ENCODE measurements at places on chromosomes 2 and 18.

- no peak for DNase-seq
Observed at GRCh38 chr2:41930807-41931566, 116.8 kb upstream of the PKDCC start.

- DNase-seq: peak; percentile 85
Observed at GRCh38 chr2:218806346-218806978, 24.5 kb downstream of the CYP27A1 start.

DNA sequence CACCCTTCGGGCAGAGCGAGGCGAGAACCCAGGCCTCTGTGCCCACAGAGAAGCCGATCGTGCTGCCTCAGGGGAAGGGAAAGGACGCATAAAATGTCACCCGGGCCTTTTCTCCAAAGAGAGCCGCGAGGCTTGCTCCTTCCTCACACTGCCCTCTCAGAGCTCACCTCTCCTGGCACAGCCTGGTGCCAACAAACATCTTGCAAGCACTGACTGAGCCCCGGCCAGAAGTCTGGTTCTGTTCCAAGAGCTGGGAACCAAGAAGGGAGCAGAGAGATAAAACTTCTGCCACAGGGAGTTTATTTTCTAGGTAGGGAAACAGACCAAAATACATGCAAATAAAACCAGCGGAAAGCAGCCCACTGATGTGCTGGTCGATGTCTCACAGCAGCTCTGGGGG lies 13.6 kb upstream of the ADI1 start:
- DNase-seq: no peak

GRCh38 chr2:235194351-235194750 lies 242.5 kb downstream of the SH3BP4 start:
- DNase-seq: no peak

GRCh38 chr2:6139142-6139541 lies 447.0 kb downstream of the SOX11 start:
- DNase-seq: no peak

GRCh38 chr2:173998386-173998785 lies 33.2 kb upstream of the SP3 start:
- DNase-seq: no peak

DNA sequence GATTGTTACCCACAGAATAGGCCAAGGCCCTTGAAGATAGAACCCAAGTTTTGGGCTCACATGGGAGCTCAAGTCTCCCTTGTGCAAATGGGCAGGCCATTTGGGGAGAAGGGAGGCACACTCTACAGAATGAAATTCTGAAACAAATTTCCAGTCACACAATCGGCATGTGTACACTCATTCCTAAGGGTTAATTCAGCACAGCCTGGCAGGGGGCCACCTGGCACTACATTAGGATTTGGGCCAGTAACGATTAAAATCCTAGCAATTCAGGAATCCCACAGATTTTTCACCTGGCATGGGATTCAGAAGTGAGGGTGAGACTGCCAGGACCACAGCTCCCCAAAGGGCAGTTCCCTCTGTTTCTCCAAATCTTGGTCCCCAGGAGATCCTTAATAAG lies 46.4 kb downstream of the BMP10 start:
- no peak for DNase-seq

All from NCI-H2107 (cell line).